Immature natural killer cell (primary cell): ENCODE measurements at places on chromosomes 6 and 20. TPM values are rescaled to one million over a fixed set of nuclear protein-coding genes. Genes with fewer than 3 reads are reported as not detected.

DNA sequence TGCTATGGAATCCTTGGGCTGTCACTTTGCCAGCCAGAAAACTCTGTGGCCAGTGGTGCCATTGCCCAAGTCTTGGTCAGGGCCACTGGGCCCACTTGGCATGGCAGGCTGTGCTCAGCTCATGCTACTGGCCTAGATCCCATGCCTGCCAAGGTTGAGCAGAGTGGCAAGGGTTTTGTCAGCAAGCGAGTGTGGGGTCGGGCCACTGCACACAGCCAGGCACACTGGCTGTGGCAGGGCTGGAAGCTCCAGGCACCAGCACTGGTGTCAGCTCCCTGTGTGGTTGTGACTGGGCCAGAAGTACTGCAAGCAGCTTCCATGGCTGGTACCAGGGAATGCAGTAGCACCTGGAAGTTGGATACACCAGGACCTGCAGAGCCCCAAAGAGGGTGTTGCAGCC lies 846.8 kb downstream of the EYS start:
- DNase-seq: no peak

- no peak for DNase-seq
Observed at GRCh38 chr20:35527122-35527769, 2.2 kb downstream of the C20orf173 start.

GRCh38 chr6:5424726-5425125 lies 163.4 kb downstream of the FARS2 start:
- DNase-seq: no peak

GRCh38 chr20:32454164-32455145 lies 96.3 kb downstream of the ASXL1 start:
- no peak for DNase-seq

GRCh38 chr6:22906091-22906549 lies 336.8 kb downstream of the HDGFL1 start:
- no peak for DNase-seq

- DNase-seq: no peak
Observed at GRCh38 chr20:56467968-56468315, 485 bp upstream of the RTF2 start.

GRCh38 chr6:38173909-38174308 lies 354.4 kb downstream of the ZFAND3 start:
- DNase-seq: no peak

DNA sequence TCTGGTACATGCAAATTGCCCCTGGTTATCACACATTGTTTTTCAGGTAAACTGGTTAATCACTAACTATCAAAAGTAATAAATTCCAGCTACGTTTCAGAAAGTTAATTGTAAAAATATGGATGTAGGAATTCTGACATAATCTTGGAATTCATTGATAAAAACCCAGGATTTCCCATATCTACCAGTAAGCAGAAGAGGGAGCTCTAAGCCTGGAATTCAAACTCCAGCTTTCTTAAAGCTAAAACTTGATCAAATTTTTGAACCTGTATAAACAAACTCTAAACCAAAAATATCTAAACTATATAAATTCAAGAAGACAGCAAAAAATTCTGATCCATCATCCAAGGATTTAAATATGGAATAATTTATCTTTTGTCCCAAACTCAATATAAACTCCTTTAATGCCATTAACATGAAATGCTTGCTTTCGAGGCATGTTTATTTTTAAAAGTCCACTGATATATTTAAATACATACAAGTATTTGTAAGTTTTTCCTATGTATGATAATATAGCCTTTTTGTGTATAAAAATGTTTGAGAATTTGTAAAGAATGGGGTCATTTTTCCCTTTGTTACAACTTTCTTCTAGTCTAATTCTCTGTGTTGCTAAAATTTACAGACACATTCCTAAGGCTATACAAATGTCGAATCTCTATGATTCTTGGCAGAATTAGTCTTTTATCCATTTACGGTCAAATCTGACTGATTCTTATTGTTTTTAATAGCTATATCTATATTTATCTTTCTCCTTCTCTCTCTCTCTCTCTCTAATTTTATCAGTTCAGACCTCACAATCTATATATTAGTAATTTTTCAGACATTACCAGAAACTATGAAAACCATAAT lies 91.4 kb upstream of the RNF217 start:
- peak; percentile 7 for DNase-seq

GRCh38 chr6:129102741-129103140 lies 219.8 kb downstream of the LAMA2 start:
- DNase-seq: no peak

GRCh38 chr6:155349129-155349528 lies 34.8 kb upstream of the TFB1M start:
- DNase-seq: no peak

DNA sequence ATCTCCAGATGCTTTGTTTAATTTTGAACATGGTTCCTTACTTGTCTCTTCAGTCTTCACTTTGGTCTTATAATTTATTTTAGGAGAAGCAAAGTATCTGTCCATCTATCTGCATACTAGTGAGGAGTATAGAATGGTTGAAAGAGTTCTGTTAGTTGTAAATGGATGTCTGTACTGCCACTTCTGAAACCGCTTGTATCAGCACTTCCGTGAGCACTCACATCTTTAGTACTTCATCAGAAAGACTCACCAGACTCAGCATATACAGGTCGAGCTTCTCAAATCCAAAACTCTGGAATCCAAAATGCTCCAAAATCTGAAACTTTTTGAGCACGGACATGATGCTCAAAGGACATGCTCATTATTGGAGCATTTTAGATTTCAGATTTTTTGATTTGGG lies 142.0 kb upstream of the GLP1R start:
- DNase-seq: no peak

DNA sequence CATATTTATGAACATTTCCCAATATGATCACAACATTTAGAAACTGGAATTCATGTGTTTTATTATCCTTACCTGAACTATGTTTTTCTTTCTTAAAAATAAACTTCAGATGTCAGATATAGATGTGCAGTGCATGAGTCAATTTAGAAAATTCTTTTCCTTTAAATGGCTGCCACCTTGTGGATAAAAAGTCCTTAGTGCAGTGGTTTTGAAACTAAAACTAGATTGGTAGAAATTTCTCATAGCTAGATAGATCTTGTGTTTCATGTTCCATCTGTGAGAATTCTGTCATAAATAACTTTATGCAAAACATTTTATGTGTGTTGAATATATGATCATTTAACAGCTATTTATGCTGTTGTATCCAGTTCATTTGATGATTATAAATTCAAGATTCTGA lies 134.9 kb downstream of the KLHL32 start:
- peak; percentile 2 for DNase-seq

DNA sequence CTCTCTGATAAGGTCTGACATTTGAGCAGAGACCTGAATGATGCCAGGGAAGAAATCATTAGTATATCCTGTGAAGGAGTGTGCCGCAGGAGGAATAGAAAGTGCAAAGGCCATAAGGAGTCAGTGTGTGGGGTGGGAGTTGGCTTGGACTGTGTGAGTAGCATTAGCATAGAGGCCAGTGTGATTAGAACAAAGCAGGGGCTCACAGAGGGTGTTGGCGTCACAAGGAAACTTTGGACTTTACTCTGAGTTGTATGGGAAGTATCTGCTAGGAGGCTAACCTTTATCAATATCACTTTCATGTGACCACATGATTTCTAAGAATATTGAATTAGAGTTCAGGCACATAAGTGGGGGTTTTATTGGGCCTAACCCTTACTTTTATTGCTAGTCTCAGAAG lies 12.1 kb downstream of the TMEM200A start:
- no peak for DNase-seq

- DNase-seq: no peak
Observed at GRCh38 chr6:69286331-69286730, 510.5 kb downstream of the LMBRD1 start.

DNA sequence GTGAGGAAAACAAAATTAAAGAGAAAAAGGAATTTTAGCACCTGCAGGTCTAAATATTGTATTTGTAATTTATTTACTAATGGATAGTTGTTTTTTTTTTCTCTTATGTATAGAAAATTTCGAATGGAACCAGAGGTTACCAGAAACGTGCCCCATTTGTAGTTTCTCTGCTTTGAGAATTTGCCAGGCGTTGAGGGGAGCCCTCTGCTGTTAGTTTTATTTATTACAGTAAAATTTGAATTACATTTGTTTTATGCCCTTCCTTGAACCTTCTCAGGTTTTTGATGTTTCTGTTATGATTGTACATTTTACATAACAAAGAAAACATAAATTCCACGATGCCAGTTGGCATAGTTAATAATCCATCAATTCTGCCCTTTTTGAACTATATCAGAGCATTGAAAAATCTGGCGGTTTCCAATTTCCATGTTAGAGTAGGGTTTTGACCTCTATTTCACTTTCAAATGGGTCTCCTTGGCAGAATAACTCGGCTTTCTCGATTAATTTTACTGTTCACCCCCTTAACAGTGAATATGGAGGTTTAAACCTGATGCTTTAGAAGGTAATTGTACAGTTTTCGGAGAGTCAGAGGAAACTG lies 35.1 kb upstream of the RFPL4B start:
- peak; percentile 40 for DNase-seq

GRCh38 chr6:7086488-7086887 lies 21.3 kb upstream of the RREB1 start:
- DNase-seq: peak; percentile 36

DNA sequence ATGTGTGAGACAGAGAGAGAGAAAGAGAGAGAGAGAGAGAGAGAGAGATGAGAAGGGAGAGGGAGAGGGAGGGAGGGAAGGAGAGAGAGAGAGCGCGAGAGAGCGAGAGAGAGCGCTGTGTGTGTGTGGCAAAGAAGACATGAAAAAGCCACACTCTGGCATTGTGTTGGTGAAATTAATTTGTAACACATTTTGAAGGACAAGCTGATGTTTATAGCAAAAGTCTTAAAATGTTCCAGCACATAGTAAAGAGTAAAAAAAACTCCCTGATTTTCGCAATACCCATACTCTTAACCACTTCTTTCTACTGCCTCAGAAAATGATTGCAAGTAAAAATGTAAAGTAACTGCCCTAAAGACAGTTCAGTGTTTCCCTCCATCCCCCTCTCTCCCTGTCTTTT lies 56.7 kb downstream of the SLC22A1 start:
- DNase-seq: no peak

The REM1 gene
- not detected for polyA plus RNA-seq

The TSBP1 gene
- polyA plus RNA-seq: not detected

The NCOA5 gene
- 12.9 TPM for polyA plus RNA-seq

The DLGAP4 gene
- polyA plus RNA-seq: 29.0 TPM

The PPP1R16B gene
- 42.8 TPM for polyA plus RNA-seq

The PGC gene
- polyA plus RNA-seq: not detected

The ELOVL2 gene
- polyA plus RNA-seq: not detected

The DEF6 gene
- polyA plus RNA-seq: 226 TPM

The MUCL3 gene
- polyA plus RNA-seq: not detected

The CARMIL1 gene
- polyA plus RNA-seq: not detected
